DMS79 treated with DMSO at 0.1 percent for 48 hours (cell line): ENCODE measurements at places on chromosomes 16 and 17.

GRCh38 chr17:81740395-81740961, 28.4 kb downstream of the SLC25A10 start:
- DNase-seq = no peak

DNA sequence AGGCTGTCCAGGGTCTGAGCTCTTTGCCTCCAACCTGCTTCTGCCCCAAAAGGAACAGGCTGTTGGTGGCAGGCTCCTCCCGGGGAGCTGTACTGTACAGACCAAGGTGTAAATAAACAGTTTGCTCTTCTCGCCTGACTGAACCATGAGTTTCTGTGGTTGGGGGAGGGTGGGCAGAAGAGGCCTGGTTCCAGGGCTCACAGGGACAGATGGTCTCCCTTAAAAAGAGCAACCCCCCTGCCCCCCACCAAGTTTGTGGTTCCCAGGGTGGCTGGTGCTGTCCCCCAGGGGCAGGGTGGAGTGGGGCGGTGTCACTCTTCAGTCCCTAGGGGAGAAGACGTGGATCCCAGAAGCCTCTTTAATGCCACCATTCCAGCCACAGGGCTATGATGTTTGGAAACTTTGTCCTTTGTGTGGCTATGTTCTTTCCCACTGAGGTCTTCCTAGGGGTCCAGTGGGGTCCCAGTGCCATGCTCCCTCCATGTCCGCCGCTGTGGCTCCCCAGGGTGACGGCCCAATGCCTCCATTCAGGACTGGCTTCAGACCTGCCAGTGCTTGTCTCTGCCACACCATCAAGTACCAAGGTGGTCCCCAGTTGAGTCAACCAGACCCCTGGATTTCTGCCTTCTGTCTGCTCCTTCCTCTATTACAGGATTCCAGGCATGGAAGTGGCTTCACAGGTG, 146.7 kb downstream of the RAB11FIP4 start:
- no peak for DNase-seq

GRCh38 chr17:46056800-46057304, 57.8 kb downstream of the STH start:
- DNase-seq = no peak

DNA sequence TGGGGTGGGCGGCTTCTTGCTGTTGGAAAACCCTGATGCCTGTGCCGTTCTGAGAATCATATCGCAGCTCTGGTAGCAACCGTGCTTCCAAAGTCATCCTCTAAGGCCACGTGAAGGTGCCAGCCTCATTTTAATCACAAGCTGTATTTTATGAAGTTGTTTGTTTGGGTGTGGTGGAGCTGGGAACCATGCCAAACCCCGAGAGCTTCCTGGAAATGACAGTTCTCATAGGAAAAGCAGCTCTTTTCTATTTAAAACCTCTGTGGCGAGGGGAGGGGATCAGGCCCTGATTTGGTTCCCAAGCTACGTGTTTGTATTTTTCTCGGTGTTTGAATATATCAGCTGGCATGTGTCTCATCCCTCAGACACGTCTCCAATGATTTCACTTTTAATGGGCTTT, 21.7 kb downstream of the KNOP1 start:
- DNase-seq = peak; percentile 76

DNA sequence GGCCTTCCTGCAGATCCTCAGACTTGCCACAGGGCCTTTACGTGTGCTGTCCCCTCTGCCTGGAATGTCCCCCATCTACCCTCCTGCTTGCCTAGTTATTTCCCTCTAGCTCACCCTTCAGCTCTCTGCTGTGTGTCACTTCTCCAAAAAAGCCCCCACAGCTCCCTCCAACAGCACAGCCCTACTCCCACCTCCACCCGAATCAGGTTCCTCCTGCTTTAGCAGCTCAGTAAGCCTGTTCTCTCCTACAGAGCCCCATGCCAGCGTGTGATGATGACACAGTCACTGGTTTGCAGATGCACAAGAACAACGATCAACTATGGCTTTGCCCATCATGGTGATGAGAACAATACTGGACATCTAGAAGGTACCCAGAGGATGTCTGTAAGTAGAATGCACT, 7.1 kb upstream of the SAMD14 start:
- DNase-seq = no peak

DNA sequence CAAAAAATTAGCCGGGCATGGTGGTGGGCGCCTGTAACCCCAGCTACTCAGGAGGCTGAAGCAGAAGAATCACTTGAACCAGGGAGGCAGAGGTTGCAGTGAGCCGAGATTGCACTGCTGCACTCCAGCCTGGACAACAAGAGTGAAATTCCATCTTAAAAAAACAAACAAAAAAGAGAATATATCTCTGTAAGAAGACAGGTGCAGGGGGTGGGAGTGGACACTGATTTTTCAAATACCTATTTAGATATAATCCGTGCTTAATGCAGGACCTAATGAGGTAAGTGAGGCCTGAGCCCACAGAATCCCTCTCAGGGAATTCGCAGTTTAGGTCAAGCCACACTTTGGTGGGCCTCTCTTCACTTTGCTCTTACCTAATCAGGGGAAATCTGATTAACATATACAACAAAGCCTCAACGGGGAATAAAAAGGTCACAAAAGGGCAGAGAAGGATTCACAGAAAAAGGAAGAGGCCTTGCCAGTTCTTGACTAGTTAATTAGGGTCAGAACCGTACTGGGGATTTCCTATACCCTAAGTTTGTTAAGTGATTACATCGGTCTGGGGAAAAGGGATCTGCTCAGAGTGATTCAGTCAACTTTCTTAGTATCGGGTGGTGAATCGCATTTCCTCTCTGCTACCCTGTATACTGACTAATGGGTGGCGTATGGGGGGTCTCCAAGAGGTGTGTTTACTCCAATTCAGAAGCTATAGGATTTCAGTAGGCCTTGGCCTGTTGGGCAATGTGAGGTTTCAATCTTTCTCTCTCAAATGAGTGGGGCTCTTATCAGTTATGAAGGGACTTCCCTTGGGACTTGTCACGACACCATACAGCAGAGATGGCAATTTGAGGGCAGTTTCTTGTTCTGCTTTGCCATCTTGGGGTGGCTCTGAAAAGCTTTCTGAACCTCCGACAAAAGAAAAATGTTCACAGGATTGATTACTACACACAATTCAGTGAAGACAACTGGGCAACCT, 1.9 kb upstream of the NFAT5 start:
- DNase-seq = no peak

- DNase-seq = no peak
These were observed 15.3 kb downstream of the ENGASE start for GRCh38 chr17:79089720-79090442.

GRCh38 chr16:65126845-65127624, 5.2 kb upstream of the CDH11 start:
- no peak for DNase-seq

DNA sequence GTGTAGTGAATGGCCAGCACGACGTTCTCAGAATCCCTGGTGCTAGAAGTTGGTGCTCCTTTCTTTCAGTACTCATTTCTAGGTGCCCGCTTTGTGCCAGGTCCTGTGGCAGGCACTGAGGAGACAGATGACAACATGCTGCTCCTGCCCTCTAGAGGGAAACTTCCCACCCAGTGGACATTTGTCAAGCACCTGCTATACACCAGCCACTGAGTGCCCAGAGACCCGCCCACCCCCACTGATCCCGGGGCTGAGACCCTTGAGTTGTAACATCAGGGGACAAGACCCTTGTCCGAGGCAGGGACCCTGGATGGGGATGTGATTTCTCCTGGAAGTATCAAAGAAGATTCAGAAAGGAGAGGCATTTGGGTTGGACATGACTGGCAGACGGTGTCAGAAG, 25.1 kb downstream of the UNC13D start:
- no peak for DNase-seq

DNA sequence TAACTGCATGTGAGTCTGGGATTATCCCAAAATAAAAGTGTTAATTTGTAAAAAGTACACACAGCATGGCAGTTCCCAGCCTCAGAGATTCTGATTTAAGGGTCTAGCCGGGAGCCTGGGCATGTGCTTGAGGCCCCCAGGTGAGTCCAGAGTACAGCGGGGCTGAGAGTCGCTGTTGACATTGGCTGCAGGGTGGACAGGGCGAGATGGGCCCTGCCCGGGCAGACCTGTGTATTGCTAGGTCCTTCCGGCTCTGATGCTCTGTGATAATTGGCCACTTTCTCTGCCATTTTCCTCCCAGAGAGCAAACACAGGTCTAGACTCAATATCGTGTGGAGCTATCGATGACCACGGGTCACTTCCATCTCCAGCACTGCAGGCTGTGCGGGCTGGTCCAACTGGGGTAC, 73.6 kb downstream of the ABCC6 start:
- no peak for DNase-seq
